ENCODE measurements at places on chromosomes 7 and 10. TPM values are rescaled to one million over a fixed set of nuclear protein-coding genes. Genes with fewer than 3 reads are reported as not detected.

Gene LLCFC1
- total RNA-seq, result not detected

Gene UBTD1
- total RNA-seq, result 37.6 TPM

Gene NRG3
- not detected for total RNA-seq

Gene HTR5A
- total RNA-seq, result not detected

Gene ENKUR
- total RNA-seq, result not detected

Gene HOXA5
- total RNA-seq, result 0.98 TPM

Gene COL13A1
- total RNA-seq, result 1.1 TPM
